ENCODE measurements at places on chromosomes 5 and 9. TPM values are rescaled to one million over a fixed set of nuclear protein-coding genes. Genes with fewer than 3 reads are reported as not detected.

Gene CREBRF
- 5.7 TPM for total RNA-seq

Gene MTAP
- 30.8 TPM for total RNA-seq

Gene EIF4E1B
- not detected for total RNA-seq

Gene ENTREP1
- 1.3 TPM for total RNA-seq

Gene OMD
- not detected for total RNA-seq

Gene GRM6
- not detected for total RNA-seq

Measured in mesangial cell (primary cell).